Thoracic aorta (tissue), 2 donors: ENCODE measurements at places on chromosomes 13 and 19. TPM values are rescaled to one million over a fixed set of nuclear protein-coding genes. Genes with fewer than 3 reads are reported as not detected.

CAMSAP3 gene
- 0.85 TPM for total RNA-seq

NKPD1 gene
- 0.49 TPM for total RNA-seq

ONECUT3 gene
- not detected for total RNA-seq

CDKN2D gene
- 16.2 TPM for total RNA-seq

CILP2 gene
- 1.5 TPM for total RNA-seq

OR4F17 gene
- total RNA-seq: not detected

PRR22 gene
- 1.3 TPM for total RNA-seq

TPTE2 gene
- total RNA-seq: not detected

KIR3DL2 gene
- not detected for total RNA-seq

DNA sequence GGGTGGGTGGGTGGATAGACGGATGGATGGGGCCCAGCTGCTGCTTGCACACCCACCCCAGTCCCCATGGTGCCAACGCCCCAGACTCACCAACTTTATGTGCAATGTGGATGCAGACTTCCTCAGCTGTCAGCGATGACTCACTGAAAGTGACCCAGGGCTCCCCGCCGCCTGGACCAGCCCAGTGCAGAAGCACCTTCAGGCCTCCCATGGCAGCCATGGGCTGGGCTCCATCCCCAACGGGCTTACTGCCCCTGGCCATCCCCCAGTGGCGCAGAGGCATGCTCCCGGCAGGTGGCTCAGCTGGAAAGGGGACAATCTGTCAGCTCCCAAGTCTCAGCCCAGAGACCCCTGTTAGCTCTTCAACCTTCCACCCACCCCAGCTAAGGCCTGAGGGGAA is 2.2 kb downstream of the TYK2 start:
- peaks cover 11% of the 10 kb centered on the region for H3K4me1 ChIP-seq
- no peak overlapping the region for H3K27ac ChIP-seq
- H3K36me3 ChIP-seq: peaks cover 8% of the 10 kb centered on the region
- H3K4me3 ChIP-seq: no peak overlapping the region
- H3K27me3 ChIP-seq: no peaks in the 10 kb centered on the region
- no peak for DNase-seq

GRCh38 chr13:47213047-47213446 is 316.2 kb upstream of the HTR2A start:
- no peaks in the 10 kb centered on the region for H3K4me1 ChIP-seq
- H3K36me3 ChIP-seq: no peaks in the 10 kb centered on the region
- H3K27ac ChIP-seq: no peak overlapping the region
- no peak for DNase-seq

GRCh38 chr13:110915874-110916206 is 971 bp upstream of the ANKRD10 start:
- peak overlapping the region; percentile 99 for H3K27ac ChIP-seq
- peak overlapping the region; percentile 95 for H3K4me3 ChIP-seq
- H3K36me3 ChIP-seq: no peaks in the 10 kb centered on the region
- no peak for DNase-seq
- H3K27me3 ChIP-seq: no peaks in the 10 kb centered on the region
- H3K4me1 ChIP-seq: peaks cover 33% of the 10 kb centered on the region

DNA sequence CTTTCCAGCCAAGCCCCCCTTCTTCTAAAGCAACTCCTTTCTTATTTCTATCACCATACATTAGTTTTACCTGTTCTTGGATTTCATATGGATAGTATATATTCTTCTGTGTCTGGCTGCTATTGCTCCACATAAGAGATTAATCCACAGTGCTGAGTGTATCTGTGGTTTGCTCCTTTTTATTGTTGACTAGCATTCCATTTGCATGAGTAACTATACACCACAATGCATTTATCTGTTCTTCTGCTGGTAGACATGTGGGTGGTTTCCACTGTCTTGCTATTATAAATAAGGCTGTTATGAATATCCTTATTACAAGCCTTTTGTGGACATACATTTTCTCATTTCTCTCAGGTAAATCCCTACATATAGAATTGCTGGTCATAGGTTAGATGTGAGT is 138.2 kb downstream of the SLC7A1 start:
- no peak for DNase-seq
- no peaks in the 10 kb centered on the region for H3K36me3 ChIP-seq
- no peak overlapping the region for H3K27ac ChIP-seq
- no peak overlapping the region for H3K4me3 ChIP-seq

- no peak for DNase-seq
- no peaks in the 10 kb centered on the region for H3K27me3 ChIP-seq
- no peaks in the 10 kb centered on the region for H3K36me3 ChIP-seq
- no peak overlapping the region for H3K4me3 ChIP-seq
Observed at GRCh38 chr13:55517312-55517711, 1623.4 kb upstream of the PRR20A start.

DNA sequence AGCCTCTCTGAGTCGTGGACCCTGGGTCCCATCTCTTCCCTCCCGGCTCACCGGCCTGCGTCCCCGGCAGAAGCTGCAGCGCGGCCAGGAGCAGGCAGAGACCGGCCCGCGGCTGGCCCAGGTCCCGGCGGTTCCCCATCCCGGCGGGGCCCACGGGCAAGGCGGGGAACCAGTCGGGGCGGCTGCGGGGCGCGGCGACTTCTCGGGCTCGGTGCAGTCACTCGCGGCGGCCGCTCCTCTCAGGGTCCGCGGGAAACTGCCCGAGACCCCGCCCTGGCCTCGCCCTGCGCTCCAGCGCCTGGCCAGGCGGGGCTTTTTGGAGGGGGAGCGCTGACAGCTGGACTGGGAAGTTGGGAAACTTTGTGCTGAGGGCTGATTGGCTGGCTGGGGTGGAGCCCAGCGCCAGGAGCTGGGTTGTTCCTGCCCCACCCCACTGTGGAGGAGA is at the start of gene COL5A3:
Gene COL5A3, minus strand, starts transcription at position 258 of the 445 bp plus-strand sequence. Its CDS starts 119 bp downstream, at position 139.
- no peak for DNase-seq
- peaks cover 4% of the 10 kb centered on the region for H3K27me3 ChIP-seq
- H3K4me1 ChIP-seq: peaks cover 29% of the 10 kb centered on the region
- no peaks in the 10 kb centered on the region for H3K36me3 ChIP-seq
- H3K27ac ChIP-seq: no peak within 1 kb of the TSS

DNA sequence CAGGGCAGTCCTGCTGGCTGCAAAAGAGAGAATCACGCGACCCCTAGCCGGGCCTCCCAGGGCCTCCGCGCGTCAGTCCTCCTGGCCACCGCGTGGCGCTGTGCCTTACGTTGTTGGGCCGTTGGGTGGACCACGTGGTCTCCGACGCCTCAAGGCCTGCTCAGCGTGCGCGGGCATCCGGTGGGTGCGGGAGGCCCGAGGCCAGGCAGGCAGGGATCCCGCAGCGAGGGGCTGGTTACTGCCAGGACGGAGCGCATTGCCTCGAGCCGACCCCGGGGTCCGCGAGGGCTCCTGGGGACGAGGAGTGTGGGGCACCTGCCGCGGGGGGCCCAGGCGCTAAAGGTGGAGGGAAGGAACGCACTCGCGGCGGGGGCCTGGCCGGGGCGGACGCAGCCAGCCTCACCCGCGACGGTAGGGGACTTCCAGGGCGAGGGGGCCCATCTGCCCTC is at the start of gene TDRD12:
Gene TDRD12, plus strand, starts transcription at position 157 of the 449 bp plus-strand sequence. CDS start 306 bp downstream, outside the sequence.
- no peak within 1 kb of the TSS for H3K27ac ChIP-seq
- no peak within 1 kb of the TSS for H3K4me3 ChIP-seq
- H3K36me3 ChIP-seq: no peaks in the 10 kb centered on the region
- H3K27me3 ChIP-seq: no peaks in the 10 kb centered on the region
- H3K4me1 ChIP-seq: no peaks in the 10 kb centered on the region
- DNase-seq: no peak

- no peaks in the 10 kb centered on the region for H3K27me3 ChIP-seq
- H3K27ac ChIP-seq: no peak overlapping the region
- H3K36me3 ChIP-seq: no peaks in the 10 kb centered on the region
- H3K4me1 ChIP-seq: no peaks in the 10 kb centered on the region
Observed at GRCh38 chr13:90135558-90135957, 1211.9 kb upstream of the MIR17HG start.

- H3K27ac ChIP-seq: no peak overlapping the region
- no peaks in the 10 kb centered on the region for H3K27me3 ChIP-seq
- H3K4me3 ChIP-seq: no peak overlapping the region
- no peaks in the 10 kb centered on the region for H3K4me1 ChIP-seq
- no peaks in the 10 kb centered on the region for H3K36me3 ChIP-seq
Observed at GRCh38 chr13:88434953-88435352, 763.8 kb downstream of the SLITRK5 start.

DNA sequence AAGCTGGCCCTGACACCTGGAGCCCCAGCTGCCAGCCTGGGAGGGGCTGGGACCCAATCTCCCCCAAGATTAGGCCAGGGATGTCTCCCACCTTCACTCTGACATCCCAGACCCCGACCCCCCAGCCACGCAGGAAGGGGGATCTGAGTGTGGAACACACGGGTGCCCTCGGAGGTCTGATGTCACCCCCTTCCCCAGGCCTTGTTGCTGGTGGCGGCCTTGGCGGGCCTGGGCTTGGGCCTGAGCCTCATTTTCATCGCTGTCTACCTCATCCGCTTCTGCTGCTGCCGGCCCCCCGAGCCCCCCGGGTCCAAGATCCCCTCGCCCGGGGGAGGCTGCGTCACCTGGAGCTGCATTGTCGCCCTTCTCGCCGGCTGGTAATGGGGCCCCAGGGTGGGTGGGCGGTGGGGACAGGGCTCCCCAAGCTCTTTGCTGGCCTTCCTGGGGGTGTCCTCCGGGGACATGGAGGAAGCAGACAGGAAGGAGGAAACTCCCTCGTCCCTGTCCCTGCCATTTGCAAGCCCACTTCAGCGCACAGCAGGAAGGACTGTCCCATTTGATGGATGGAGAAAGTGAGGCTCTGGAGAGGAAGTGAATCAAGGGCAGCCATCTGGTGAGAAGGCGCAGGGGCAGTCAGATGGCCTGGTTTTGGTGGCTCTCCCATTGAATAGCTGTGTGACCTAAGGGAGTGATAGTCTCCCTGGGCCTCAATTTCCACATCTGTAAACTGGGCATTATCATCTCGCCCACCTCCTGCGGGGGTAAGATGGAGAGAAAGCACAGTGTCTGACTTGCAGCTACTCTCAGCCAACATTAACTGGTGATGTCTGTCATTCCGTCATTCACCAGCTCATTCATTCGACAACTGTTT is 3.9 kb downstream of the TTYH1 start:
- no peaks in the 10 kb centered on the region for H3K36me3 ChIP-seq
- no peak overlapping the region for H3K27ac ChIP-seq
- H3K27me3 ChIP-seq: peaks cover 8% of the 10 kb centered on the region

GRCh38 chr13:93984052-93984451 is 495.4 kb downstream of the DCT start:
- no peak for DNase-seq
- no peaks in the 10 kb centered on the region for H3K36me3 ChIP-seq
- H3K27ac ChIP-seq: no peak overlapping the region

DNA sequence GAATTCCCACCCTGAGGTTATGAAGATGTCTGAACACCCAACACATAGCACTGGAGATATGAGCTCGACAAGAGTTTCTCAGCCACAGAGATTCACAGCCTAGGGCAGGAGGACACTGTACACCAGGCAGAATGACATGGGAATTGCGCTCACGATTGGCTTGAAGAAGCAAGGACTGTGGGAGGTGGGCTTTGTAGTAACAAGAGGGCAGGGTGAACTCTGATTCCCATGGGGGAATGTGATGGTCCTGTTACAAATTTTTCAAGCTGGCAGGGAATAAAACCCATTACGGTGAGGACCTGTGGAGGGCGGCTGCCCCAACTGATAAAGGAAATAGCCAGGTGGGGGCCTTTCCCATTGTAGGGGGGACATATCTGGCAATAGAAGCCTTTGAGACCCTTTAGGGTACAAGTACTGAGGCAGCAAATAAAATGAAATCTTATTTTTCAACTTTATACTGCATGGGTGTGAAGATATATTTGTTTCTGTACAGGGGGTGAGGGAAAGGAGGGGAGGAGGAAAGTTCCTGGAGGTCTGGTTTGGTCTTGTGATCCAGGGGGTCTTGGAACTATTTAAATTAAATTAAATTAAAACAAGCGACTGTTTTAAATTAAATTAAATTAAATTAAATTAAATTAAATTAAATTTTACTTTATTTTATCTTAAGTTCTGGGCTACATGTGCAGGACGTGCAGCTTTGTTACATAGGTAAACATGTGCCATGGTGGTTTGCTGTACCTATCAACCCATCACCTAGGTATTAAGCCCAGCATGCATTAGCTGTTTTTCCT is 7.0 kb downstream of the KLK3 start:
- no peaks in the 10 kb centered on the region for H3K27me3 ChIP-seq
- no peak for DNase-seq
- no peaks in the 10 kb centered on the region for H3K36me3 ChIP-seq
- H3K4me3 ChIP-seq: no peak overlapping the region

GRCh38 chr19:10009714-10010224 is 535 bp downstream of the COL5A3 start:
- H3K36me3 ChIP-seq: no peaks in the 10 kb centered on the region
- H3K4me1 ChIP-seq: peaks cover 50% of the 10 kb centered on the region
- no peak for DNase-seq
- no peak overlapping the region for H3K27ac ChIP-seq

GRCh38 chr13:44407891-44408290 is 34.3 kb downstream of the SERP2 start:
- no peaks in the 10 kb centered on the region for H3K36me3 ChIP-seq
- DNase-seq: no peak
- no peak overlapping the region for H3K27ac ChIP-seq
- no peaks in the 10 kb centered on the region for H3K4me1 ChIP-seq
- no peak overlapping the region for H3K4me3 ChIP-seq
